ENCODE measurements at places on chromosomes 2 and 18. TPM values are rescaled to one million over a fixed set of nuclear protein-coding genes. Genes with fewer than 3 reads are reported as not detected.

Gene NOSTRIN
- polyA plus RNA-seq, result 28.9 TPM

Gene PROKR1
- 0.36 TPM for polyA plus RNA-seq

Gene RFX8
- 4.0 TPM for polyA plus RNA-seq

DNA sequence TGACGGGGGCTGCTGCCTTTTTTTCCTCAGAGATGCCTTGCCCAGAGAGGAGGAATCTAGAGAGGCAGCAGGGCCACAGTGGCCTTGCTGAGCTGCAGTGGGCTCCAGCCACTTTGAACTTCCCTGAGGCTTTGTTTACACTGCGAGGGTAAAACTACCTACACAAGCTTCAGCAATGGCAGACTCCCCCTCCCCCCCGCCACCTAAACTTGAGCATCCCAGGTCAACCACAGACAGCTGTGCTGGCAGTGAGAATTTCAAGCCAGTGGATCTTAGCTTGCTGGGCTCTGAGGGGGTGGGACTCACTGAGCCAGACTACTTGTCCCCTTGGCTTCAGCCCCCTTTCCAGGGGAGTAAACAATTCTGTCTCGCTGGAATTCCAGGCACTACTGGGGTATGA lies 11.8 kb downstream of the SYT4 start:
- no peak for DNase-seq

GRCh38 chr2:58067001-58067400 lies 20.4 kb downstream of the VRK2 start:
- DNase-seq, result no peak

- peak; percentile 54 for DNase-seq
Observed at GRCh38 chr2:223093436-223094241, 41.6 kb downstream of the KCNE4 start.
